SHP77 (cell line): ENCODE measurements at places on chromosomes 1 and 21.

DNA sequence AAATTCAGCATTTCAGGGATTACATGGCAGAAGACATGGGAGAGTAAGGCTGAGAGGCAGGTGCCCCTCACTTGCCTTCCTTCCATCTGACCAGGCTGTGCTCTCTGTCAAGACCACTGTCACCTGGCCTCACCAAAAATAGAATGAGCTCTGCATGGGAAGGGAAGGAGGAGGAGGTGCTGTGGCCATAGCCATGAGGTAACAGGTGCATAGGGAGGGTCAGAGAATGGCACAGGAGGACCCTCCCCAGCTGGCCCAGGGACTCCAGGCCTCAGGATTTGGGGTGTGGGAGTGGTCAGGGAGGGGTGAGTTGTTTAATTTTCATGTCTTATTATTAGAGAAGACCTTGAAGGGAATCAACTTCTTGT, 192.3 kb downstream of the FCRL5 start:
- DNase-seq: peak; percentile 93

- DNase-seq: no peak
Measured at GRCh38 chr1:94434365-94435045, 16.3 kb downstream of the ABCD3 start.

DNA sequence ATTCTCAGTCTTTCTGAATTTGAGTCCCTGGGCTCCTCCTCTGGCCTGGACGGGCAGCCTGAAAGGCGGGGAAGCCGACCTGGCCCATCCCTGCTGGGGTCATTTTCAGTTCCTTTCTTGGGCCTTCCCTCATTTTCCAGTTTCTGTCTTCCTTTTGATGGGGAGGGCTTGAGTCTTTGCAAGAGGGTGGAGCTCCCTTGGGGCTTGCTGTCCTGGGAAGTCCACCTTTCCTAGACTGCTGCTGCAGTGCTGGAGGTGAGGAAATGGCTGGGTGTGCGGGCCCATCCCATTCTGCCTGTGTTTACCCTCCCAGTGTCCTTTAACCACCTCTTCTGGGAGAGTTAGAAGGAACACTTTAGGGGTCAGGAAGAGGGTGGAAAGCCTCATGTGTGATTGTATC, 40.4 kb upstream of the SYNC start:
- DNase-seq: no peak

GRCh38 chr21:41977034-41977950, 23.5 kb upstream of the C2CD2 start:
- DNase-seq: no peak

GRCh38 chr1:214549604-214550003, 1.8 kb downstream of the PTPN14 start:
- DNase-seq: no peak

- DNase-seq: peak; percentile 4
Measured at GRCh38 chr1:232767305-232768074, 37.7 kb upstream of the MAP10 start.

DNA sequence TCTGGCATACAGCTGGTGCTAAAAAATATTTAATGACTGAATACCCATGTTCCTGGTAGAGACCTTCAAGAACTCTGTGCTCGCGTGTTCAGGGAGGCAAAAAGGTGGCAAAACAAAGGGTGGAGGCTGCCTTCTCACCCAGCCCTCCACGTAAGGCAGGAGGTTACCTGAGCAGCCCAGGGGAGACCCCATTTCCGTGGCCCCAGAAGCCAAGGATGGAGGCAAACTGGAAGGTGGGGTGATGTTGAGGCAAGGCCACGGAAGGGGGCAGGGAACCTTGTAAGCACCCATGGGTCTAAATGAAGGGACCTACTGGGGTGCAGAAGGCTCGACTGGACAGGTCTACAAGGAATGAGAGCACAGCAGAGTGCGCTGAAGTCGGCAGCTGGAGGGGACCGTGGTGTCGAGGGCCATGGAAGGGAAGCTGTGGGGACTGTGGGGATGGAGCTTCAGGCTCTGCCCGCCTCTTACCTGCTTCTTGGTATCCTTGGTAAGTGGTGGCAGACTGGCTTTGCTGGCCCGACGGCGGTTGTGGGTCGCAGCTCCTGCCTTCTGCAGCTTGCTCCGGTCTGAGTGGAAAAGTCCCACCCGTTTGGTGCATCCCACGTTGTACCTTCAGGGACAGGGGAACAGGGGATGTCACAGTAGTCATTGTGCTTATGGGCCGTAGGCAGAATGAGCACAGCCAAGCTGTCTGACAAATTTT, 8.9 kb upstream of the A3GALT2 start:
- no peak for DNase-seq

DNA sequence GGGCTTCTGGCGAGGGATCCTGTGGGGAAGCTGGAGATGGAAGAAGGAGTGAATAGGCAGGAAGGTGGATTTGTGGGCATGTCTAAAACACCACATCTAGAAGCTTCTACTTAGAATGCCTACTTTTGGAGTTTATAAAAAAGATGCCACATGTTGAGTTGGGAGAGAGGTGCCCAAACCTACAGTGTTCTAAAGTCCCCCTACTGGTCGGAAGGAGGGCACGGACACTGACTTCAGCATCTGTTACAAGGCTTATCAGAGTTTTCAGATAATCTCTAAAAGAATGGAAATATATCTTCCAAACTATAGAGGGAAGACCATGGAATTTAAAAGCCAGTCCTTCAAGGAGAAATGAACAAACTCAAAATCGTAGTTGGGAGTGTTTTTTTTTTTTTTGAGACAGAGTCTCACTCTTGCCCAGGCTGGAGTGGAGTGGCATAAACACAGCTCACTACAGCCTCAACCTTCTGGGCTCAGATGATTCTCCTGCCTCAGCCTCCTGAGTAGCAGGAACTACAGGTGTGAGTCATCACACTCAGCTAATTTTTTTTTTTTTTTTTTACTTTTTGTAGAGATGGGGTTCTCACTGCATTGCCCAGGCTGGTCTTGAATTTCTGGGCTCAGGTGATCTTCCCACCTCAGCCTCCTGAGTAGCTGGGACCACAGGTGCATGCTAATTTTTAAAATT, 14.8 kb downstream of the IBA57 start:
- no peak for DNase-seq

DNA sequence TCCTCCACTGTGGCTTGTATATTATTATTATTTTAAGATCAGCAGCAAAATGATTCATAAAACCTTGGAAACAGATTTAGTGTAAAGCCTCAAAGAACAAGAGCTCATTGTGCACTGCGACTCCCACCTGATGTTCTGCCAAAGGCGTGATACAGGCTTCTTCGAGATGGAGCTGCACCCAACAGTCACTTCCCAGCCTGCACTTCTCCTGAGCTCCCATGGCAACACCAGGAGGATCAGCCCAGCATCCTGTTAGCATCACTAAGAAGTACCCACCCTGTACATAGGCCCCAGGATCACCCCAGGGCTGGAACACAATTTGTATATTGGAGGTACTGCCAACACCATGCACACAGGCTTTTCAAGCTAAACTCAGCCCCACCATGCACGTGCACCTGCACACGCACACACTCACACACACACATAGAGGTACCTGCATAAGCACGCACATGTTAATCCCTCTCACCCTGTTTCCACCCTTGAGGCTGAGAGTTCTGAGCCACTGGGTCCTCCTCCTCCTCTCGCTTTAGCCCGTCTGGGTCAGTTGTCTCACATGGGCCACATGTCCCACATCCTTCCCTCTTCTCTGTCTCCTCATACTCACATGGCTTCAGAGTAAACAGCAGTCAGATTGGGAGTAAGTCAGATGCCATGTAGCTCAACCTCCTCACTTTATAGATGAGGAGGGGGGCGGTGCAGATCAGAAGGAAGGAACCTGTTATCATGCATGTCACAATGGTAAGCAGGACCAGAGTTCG, 281.9 kb upstream of the POU3F1 start:
- no peak for DNase-seq

DNA sequence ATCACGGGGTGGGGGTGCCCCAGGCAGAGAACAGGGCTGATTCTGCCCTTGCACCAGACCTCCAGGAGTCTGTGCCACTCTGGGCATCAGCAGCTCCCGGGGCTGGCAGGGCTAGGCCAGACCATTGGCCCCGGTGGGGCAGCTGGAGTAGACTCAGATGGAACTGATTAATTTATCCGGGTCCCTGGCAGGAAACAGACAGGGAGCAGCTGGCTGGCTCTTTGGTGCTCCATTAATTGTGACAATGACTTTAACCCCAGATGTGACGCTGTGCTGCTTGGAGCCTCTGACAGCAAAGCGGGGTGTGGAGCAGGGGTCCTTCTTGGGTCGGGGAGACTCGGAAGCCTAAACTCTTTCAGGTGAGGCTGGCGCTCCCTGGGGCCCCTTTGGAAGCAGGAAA, 9.5 kb downstream of the EPHA8 start:
- no peak for DNase-seq

DNA sequence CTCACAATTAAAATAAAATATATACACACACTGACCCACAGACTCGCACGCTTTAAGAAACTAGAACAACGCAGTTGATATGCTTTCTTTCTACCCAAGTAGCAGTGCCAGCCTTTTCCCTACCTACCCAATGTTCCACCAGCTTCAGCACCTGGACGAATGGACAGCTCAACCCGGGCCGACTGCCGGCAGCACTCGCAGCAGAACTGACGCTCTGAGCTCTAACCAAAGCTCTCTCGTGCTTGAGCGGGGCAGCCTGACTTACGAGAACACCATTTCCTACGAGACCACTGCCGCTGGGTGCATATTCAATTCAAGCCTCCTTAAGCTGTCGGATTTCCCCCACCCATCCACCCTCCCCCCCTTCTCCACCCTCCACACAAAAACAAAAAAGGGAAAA, 127.4 kb upstream of the DPYD start:
- no peak for DNase-seq

- no peak for DNase-seq
Measured at GRCh38 chr1:2257245-2257627, 29.1 kb downstream of the SKI start.

DNA sequence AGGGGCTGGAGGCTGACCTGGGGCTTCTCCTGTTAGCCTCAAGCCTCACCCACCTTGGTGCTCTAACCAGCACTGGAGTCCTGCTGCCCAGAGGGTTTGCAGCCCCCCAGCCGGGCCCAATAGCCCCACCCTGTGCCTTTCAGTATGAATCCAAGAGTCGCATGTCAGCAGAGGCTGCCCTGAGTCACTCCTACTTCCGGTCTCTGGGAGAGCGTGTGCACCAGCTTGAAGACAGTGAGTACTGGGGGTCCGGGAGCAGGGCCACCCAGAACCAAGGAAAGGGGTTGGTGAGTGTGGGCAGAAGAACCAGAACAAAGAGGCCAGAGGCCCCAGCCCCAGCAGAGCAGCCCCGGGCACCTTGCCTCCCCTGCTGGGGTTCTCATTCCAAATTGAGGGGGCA, 25.6 kb downstream of the CDK18 start:
- no peak for DNase-seq

- DNase-seq: no peak
Measured at GRCh38 chr1:78045926-78046778, at the start of gene GIPC2. TSS of gene GIPC2 (plus strand) at chr1:78045966. CDS start at chr1:78046095, 129 bp downstream.

GRCh38 chr1:62964141-62964540, 180.2 kb downstream of the ATG4C start:
- no peak for DNase-seq

- no peak for DNase-seq
Measured at GRCh38 chr1:12434174-12434573, 183.8 kb downstream of the DHRS3 start.

DNA sequence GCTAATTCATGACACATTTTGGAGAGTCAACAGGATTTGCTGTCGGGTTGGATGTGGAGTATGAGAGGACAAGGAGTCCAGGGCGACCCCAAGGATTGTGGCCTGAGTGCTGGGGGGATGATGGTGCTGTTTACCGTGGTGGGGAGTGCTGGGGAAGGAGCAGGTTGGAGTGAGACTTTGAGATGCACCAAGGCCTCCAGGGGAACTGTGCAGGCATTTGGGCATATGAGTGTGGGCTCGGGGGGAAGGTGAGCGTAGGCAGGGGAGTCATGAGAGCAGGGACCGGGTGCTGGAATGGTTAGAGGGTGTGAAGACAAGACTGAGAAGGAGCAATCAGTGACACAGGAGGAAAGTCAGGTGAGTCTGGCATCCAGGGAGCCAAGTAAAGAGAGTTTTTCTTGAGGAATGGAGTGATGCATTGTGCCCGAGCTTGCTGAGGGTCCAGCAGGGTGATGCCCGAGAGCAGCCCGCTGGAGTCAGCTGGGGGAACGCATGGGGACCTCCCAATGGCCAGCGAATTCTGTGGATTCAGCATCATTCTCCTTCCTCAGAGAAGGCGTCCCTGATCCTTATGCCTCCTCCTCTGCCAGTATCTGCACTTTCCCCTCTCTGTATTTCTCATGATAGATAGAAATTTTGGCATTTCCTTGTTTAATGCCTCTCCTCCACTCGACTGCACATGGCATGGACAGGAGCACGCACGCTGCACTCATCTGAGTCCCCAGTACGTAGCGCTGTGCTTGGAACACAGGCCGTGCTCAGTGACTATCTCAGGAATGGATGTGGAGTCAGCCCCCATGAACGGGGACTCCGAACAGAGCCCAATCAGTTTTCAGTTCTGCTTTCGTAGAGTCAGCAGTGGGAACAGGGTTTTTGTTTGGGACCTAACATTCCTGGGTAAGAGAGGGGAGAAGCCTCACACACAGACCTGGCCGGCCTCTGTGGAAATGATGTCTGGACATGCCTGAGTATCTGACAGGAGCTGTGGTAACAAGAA, 52.1 kb upstream of the ETV3 start:
- DNase-seq: no peak

GRCh38 chr21:33302055-33302454, 22.7 kb upstream of the IFNAR1 start:
- no peak for DNase-seq

- DNase-seq: no peak
Measured at GRCh38 chr1:169586067-169586394, 250 bp downstream of the F5 start.

GRCh38 chr1:231219422-231220401, 21.3 kb upstream of the GNPAT start:
- DNase-seq: no peak

DNA sequence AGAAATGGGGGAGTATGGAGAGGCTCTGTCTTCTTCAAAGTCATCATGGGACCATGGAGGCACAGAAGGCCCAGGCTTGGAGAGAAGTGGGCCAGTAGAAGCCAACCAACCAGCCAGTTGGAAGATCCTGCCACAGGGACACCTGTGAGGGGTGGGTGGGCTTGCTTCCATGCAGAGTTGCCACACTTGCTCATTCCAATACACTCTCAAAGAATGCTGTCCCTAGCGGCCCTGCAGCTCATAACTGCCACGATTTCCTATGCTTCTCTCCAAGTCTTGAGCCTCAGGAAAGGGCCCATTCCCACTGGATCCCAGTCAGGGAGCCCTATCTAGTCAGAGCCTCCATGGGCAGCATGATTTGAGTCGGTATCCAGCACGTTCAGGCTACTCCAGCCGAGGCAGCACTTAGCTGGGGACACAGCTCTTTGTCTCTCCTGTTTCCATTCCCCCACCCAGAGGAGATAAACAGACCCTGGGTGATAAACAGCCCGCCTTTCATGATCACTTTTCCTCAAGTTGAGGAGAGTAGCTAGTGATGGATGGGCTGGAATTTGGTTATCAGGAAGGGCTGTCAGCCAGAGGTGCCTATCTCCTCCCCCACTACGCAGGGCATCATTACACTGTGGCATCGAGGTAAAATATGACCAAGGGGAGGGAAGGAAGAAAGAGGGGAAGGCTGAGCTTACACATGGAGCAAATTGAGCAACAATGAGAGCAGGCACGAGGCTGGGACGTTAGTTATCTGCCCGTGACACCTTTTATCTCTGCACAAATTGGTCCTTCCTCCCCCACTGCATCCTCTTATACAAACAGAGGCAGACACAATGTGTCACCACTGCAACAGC, 64.6 kb downstream of the ERI3 start:
- DNase-seq: no peak
